ENCODE measurements at places on chromosomes 6 and 20.

- DNase-seq = no peak
These were observed 397.0 kb upstream of the KHDRBS2 start for GRCh38 chr6:62683063-62683462.

DNA sequence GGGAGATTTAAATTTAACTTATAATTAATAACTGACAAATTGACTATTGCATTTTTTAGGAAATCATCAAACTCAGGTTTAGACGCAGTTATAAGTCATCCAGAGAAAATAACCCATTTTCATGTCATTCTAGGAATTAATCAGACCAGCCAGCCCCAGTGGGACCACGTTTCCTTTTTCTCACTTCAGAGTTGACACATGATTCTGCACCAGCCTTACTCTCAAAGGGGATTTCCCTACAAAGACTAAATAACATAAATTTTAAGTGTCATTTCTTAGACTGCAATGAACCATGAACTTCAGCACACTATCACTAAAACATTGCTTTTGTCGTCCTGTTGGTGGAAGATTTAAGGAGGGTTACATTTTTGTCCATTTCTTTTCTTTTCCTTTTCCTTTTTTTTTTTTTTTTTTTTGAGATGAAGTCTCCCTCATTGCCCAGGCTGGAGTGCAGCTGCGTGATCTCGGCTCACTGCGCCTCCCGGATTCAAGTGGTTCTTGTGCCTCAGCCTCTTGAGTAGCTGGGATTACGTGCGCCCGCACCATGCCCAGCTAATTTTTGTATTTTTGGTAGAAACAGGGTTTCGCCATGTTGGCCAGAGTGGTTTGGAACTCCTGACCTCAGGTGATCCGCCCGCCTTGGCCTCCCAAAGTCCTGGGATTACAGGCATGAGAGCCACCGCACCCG lies 3.6 kb downstream of the IPCEF1 start:
- DNase-seq = no peak

DNA sequence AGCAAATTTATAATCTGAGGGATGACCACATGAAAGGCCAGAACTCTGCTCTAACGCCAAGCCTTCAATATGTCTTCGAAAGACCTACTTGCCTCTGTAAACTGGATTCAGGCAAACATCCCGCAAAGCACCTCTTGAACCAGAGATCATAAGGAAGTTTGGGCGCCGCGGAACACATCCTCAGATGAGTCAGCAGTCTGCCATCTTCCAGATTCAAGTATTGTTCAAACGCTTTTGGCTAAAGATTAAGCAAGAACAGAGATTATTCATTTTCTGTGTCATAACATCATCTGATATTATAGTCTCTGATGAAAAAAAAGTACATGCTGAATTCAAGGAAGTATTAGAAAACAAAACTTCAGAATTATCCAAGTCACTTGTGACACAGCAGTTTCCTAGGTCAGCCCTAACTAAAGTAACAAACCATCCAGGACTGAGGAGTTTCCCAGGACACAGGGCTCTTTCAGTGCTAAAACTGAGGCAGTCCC lies 20.8 kb downstream of the TBC1D7 start:
- no peak for DNase-seq

DNA sequence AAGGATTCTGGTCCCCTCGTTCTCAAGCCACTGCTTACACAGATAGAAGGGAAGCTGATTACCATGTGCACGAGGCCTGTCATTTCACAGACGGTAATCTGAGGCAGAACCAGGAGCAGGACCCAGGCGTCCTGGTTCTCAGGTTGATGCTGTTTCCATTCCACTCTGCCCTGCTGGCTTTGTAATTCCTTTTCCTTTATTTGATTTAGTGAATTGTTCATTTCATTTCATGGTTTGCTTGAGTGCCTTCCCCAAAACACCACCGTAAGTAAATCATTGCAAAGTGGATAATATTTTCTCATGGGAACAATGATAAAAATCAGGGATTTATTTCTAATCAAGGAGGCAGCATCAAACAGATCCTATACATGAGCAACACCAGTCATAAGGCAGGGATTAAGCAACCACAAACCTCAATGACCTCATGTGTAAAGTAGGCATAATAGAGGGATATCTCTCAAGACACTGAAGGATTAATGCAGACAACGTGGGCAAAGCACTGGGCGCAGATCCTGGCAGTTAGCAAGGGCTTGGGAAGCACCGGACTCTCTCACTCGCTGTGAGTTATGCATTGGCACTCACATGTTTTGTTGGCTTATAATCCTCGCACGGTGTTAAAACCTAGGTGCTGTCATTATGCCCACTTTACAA lies 229.5 kb upstream of the FOXQ1 start:
- DNase-seq = no peak

- no peak for DNase-seq
These were observed 29.1 kb upstream of the ZC3H12D start for GRCh38 chr6:149513915-149514314.
